Spinal cord (tissue), 10 donors: ENCODE measurements at places on chromosomes 13 and 19. TPM values are rescaled to one million over a fixed set of nuclear protein-coding genes. Genes with fewer than 3 reads are reported as not detected.

DNA sequence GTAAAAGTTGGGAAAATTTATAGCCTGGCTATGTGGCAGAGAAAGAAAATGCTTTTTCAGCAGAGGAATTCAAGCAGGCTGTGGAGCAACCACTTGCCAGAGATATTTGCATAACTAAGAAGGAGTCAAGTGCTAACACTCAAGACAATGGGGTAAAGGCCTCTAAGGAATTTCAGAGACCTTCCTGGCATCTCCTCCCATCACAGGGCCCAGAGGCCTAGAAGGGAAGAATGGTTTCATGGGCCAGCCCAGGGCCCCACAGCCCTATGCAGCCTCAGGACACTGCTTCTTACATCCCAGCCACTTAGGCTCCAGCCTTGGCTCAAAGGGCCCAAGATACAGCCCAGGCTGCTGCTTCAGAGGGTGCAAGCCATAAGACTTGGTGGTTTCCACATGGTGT is 14.3 kb downstream of the SLC15A1 start:
- DNase-seq = no peak

- DNase-seq = no peak
Measured at GRCh38 chr13:67259208-67259607, 29.1 kb upstream of the PCDH9 start.

- no peak for DNase-seq
Measured at GRCh38 chr13:91153372-91153771, 194.1 kb upstream of the MIR17HG start.

DNA sequence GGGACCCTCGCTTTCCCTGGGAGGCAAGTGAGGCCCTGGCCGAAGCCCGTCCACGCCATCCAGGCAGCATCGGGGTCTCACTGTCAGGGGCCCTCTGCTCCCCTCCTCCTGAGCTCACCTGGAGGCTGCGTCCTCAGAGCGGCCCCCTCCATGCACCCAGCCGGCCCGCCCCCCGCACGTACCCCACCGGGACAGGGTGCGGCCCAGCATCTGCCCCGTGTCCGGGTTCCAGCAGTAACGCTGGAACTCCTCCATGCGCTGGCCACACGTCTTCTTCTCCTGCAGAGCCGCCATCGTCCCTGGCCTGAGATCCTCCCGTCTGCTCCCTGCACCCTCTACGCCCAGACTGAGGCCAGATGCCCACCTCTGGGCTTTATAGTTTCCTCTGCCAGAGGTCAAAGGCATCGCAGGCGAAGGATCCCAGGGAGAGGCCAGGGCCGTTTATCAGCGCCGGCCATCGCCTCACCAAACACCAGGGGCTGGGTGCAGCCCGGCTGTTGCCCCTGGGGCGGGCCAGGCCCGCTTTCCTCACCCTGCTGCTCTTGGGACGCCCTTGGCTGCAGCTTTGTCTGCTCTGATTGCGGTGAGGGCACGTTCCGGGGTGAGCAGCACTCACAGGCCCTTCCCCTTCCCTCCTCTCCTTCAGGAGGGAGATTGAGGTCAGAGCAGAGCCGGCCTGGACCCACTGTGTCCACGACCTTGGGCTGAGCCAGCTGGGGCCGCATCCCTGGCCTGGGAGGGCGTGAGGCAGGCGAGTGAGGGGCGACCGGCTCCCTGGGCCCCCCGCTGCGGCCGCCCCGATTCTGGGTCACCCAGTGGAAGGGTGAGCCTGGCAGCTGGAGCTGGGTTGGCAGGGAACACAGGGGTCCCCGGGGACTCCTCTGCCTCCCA is at the start of gene ATP4B:
ATP4B (minus strand) TSS at position 348 of the 891 bp plus-strand sequence; CDS start at position 294, 54 bp downstream.
- DNase-seq = no peak

DNA sequence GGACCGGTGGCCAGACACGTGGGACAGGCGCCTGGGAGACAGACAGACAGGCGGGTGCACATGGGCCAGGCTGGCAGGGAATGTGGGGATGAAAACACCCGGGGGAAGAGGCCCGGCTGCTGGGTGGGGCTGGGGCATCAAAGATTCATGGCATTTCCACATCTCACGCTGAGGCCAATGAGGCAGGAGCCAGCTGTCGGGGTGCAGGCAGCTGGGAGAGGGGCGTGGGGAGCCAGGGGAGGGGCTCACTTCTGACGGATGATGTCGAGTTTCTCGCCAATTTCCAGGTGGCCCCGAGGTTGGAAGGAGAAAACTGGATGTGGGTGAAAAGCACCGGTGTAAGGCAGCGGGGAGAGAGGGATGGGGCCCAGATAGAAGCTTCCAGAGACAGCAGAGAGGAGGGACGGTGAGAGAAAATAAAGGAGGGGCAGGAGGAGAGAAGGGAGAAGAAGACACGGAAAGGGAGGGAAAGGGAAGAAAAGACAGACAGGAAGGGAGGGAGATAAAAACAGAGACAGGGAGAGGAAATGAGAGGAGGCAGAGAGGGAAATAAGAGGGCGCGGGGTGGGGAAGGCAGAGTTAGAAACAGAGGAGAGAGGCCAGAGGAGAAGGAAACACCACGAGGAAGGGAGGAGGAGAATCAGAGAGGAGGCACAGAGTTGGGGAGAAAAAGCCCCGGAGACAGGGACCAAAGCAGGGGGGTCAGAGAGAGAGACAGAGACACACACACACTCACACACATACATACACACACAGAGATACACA is 8.0 kb upstream of the CCER2 start:
- no peak for DNase-seq

GRCh38 chr13:43360892-43361610 is 337.7 kb downstream of the DNAJC15 start:
- DNase-seq = peak; percentile 72

GRCh38 chr19:33437821-33438671 is 64.5 kb downstream of the CEBPG start:
- no peak for DNase-seq

- no peak for DNase-seq
Measured at GRCh38 chr19:45825917-45826893, 11.1 kb upstream of the RSPH6A start.

GRCh38 chr19:18319591-18320135 is 3.2 kb downstream of the LSM4 start:
- DNase-seq = no peak

- no peak for DNase-seq
Measured at GRCh38 chr13:99258210-99258860, at the start of gene GPR18. GPR18 (minus strand) TSS chr13:99258379; CDS start chr13:99255872, 2,507 bp downstream.

GRCh38 chr13:102839462-102839861 is 6.4 kb upstream of the ERCC5 start:
- DNase-seq = no peak

- no peak for DNase-seq
Measured at GRCh38 chr19:51993422-51993821, 6.8 kb upstream of the ZNF350 start.

DNA sequence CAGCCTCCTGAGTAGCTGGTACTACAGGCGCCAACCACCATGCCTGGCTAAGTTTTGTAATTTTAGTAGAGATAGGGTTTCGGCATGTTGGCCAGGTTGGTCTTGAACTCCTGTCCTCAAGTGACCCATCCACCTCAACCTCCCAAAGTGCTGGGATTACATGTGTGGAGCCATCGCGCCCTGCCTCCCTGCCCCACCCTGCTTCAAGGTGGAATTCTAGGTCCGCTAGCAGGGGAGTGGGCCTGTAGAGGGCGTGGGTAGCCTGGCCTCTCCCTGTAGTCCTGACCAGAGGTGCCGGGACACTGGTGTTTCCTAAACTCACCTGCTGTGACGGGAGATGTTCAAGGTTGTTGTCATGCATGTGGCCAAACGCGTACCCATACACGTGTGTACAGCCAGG is 398 bp downstream of the SLC25A41 start:
- DNase-seq = no peak

DNA sequence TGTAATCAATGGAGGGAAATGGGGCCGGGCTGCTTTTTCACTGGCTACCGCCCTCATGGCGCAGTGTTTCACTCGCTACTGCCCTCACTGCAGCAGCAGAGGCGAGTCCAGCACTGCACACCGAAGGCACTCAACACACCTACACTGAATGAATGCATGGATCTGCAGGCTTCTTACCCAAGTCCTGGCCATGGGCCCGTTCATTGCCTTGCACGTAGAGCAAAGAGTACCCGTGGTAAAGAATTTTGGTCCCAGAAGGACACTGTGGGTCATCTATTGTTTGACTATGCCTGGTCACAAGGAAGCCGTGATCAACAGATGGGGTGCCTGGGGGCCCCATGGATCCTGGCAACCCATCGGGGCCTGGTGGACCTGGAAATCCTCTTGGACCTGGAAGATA is 144.9 kb downstream of the COL4A1 start:
- no peak for DNase-seq

GRCh38 chr19:16226878-16227836 is 29.4 kb downstream of the AP1M1 start:
- DNase-seq = no peak

GRCh38 chr13:48938308-48938943 is 37.3 kb upstream of the FNDC3A start:
- DNase-seq = no peak

GRCh38 chr19:5644037-5644436 is 21.2 kb downstream of the SAFB start:
- no peak for DNase-seq

DNA sequence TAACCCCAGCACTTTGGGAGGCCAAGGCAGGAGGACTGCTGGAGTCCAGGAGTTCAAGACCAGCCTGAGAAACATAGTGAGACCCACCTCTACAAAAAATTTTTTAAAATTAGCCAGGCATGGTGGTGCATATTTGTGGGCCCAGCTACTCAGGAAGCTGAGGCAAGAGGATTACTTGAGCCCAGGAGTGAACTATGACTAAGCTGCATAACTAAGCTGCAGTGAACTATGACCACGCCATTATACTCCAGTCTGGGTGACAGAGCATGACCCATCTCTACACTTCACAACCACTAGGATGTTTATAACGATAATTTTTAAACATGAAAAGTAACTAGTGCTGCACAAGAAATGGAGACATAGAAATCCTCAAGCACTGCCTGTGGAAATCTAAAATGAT is 352.7 kb upstream of the SGCG start:
- DNase-seq = no peak

- peak; percentile 54 for DNase-seq
Measured at GRCh38 chr13:98141509-98142379, 1.1 kb upstream of the FARP1 start.

- DNase-seq = no peak
Measured at GRCh38 chr13:90618133-90618532, 729.4 kb upstream of the MIR17HG start.

DNA sequence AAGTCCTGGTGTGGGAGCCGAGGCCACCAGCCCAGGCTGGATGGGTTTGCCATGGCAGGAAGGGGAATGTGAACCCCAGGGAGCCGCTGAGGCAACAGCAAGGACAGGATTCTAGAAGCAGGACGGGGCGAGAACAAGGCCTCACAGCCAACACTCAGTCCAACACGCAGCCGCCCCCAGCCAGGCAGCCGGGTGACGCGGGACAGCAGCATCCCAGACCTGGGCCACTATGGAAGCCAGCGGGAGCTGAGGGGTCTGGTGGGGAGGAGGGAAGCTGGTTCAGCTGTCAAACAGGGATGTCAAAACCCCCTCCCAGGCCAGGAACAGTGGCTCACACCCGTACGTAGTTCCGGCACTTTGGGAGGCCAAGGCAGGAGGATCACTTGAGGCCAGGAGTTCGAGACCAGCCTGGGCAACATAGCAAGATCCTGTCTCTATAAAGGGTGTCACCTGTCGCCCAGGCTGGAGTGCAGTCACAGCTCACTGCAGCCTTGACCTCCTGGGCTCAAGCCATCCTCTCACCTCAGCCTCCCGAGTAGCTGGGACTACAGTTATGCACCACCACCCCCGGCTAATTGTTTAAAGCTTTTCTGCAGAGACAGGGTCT is 6.8 kb downstream of the MEX3D start:
- no peak for DNase-seq

GRCh38 chr13:98520674-98521449 is 56.0 kb downstream of the STK24 start:
- no peak for DNase-seq

DNA sequence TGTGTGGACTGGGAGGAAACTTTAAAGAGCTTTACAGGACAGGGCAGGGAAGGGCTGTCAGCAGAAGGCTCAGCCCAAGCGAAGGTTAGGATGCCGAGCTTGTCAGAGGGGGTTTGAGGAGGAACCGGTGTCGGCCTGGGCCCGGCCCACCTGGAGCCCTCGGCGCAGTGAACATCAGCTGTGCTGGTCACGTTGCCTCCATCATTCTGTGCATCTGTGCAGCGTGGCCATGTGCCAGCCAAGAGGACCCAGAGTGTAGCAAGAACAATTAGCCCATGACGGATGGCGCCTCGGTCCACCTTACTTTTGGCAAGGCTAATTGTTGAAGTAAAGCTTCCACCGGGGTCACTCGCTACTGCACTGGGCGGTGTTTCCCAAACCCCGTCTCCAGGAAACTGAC is 161.4 kb downstream of the PTPRS start:
- DNase-seq = no peak

GRCh38 chr19:39251846-39252245 is 3.2 kb upstream of the IFNL4 start:
- no peak for DNase-seq

DNA sequence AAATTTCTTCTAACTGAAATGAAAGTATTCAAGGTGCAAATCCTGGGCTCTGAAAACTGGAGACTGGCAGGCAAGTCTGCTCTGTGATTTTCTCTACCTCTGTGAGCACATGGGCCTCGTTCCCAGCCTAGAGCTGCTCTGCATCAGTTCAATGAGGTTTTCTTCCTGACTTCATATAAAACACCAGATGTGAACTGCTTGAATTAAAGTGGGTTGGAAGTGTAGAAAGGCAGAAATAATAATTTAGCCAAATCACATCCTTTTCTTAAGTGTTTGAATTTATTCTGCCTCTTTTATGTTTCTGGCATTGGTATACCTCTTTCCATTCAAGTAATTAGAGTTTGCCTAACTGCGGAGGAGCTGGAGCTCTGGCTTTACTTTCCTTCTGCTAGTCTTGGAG is 540.8 kb downstream of the OLFM4 start:
- DNase-seq = no peak

- DNase-seq = no peak
Measured at GRCh38 chr13:50361282-50361681, 346.0 kb downstream of the KCNRG start.

GRCh38 chr19:39193803-39194202 is 3.0 kb upstream of the NCCRP1 start:
- DNase-seq = no peak

DNA sequence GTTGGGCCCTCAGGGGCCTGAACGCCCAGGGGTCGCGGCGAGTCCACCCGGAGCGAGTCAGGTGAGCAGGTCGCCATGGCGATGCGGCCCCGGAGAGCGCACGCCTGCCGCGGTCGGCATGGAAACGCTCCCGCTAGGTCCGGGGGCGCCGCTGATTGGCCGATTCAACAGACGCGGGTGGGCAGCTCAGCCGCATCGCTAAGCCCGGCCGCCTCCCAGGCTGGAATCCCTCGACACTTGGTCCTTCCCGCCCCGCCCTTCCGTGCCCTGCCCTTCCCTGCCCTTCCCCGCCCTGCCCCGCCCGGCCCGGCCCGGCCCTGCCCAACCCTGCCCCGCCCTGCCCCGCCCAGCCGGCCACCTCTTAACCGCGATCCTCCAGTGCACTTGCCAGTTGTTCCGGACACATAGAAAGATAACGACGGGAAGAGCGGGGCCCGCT is at the start of gene CCNA1:
CCNA1 (plus strand) TSS at position 390 of the 439 bp plus-strand sequence. CDS start 562 bp downstream, outside the sequence.
- peak; percentile 94 for DNase-seq

Gene NCAN
- 135 TPM for total RNA-seq

Gene SLC25A30
- total RNA-seq = 10.6 TPM

Gene ZSCAN4
- not detected for total RNA-seq

Gene SELENOV
- not detected for total RNA-seq

Gene SLC25A42
- 7.6 TPM for total RNA-seq

Gene CLEC17A
- total RNA-seq = 0.17 TPM

Gene TINCR
- total RNA-seq = 0.94 TPM

Gene PCID2
- total RNA-seq = 47.7 TPM

Gene CEACAM21
- 11.9 TPM for total RNA-seq

Gene TMEM59L
- total RNA-seq = 21.4 TPM

Gene RINL
- 8.7 TPM for total RNA-seq

Gene SLC5A5
- total RNA-seq = 6.8 TPM

Gene TARM1
- 0.50 TPM for total RNA-seq

Gene FXYD1
- 104 TPM for total RNA-seq

Gene MEIOSIN
- total RNA-seq = not detected

Gene SIAH3
- total RNA-seq = 11.5 TPM
